Activated naive CD8-positive, alpha-beta T cell treated with anti-CD3 and anti-CD28 coated beads for 36 hours (primary cell): ENCODE measurements at places on chromosomes 4 and X.

- DNase-seq = no peak
Observed at GRCh38 chr4:156100651-156101050, 147.0 kb upstream of the CTSO start.

GRCh38 chrX:79365591-79365990 is 1.5 kb downstream of the ITM2A start:
- DNase-seq = no peak

DNA sequence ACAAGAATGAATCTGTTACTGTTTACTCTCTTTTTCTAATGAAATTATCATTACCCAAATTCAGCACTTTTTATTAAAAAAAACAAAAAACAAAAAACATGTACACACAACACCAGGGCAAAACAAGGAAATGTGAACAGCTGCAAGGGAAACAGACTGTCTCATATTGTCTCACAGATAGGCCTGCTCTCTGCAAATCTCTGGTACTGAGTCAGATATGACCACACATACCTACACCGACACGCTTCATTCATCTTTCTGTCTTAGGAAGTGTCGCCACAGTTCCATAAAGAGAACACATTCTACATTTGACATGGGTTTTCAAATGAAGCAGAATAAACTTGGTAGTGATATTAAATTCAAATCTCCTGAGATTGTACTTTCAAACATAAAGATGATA is 92.2 kb upstream of the GPR34 start:
- no peak for DNase-seq

DNA sequence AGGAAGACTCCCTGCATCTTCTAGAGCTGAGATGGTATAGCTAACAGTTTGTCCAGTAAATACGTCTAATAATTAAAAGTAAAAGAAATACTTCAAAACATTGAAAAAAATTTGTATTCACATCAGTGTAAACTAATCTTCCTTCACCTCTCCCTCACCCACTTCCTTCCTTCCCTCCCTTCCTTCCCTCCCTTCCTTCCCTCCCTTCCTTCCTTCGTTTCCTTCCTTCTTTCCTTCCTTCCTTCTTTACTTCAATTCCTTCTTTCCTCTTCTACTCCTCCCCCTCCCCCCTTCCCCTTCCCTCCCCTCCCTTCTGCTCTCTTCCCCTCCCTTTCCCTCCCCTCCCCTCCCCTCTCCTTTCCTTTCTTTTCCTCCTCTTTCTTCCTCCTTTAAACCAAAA is 103.7 kb downstream of the POU4F2 start:
- DNase-seq = no peak

- DNase-seq = no peak
Observed at GRCh38 chr4:140499391-140499790, 1.3 kb upstream of the MGAT4D start.
